ENCODE measurements at places on chromosomes 12 and 14. TPM values are rescaled to one million over a fixed set of nuclear protein-coding genes. Genes with fewer than 3 reads are reported as not detected.

The PRR4 gene
- total RNA-seq = 3.2 TPM

The TAS2R8 gene
- total RNA-seq = not detected

The SUDS3 gene
- 56.0 TPM for total RNA-seq

The ALKBH1 gene
- 13.4 TPM for total RNA-seq

The EML5 gene
- total RNA-seq = 0.53 TPM

The REP15 gene
- 1.4 TPM for total RNA-seq

The ZNF385A gene
- total RNA-seq = 1.1 TPM
